ENCODE measurements at places on chromosomes 11 and 22. TPM values are rescaled to one million over a fixed set of nuclear protein-coding genes. Genes with fewer than 3 reads are reported as not detected.

Gene ARHGAP42
- 3.5 TPM for total RNA-seq

Gene KCNJ5
- not detected for total RNA-seq

Gene CRACR2B
- 2.5 TPM for total RNA-seq

Gene XKR3
- total RNA-seq = not detected

Gene B3GAT1
- 0.38 TPM for total RNA-seq

DNA sequence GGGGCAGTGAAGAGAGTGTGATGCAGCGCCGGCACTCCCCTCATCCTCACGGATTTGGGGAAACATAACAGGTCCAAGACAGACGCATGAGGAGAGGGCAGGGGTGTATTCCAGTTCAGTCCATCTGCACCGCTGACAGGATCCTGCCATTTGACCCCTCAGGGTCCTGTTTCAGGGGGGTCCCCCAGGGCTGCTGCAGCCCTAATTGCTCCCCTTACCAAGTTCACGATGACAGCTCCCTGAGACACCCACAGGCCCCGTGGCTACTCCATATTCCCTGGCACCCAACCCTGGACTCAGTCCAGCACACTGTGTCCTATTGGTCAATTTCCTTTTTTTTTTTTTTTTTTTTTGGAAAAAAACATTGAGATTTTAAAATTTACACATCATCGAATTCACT is 41.5 kb downstream of the SHANK2 start:
- H3K27ac ChIP-seq = no peak overlapping the region
- no peaks in the 10 kb centered on the region for H3K36me3 ChIP-seq
- no peaks in the 10 kb centered on the region for H3K4me1 ChIP-seq
- no peak overlapping the region for H3K4me3 ChIP-seq
- DNase-seq = no peak
- no peaks in the 10 kb centered on the region for H3K27me3 ChIP-seq

- DNase-seq = no peak
- H3K4me1 ChIP-seq = no peaks in the 10 kb centered on the region
- H3K36me3 ChIP-seq = no peaks in the 10 kb centered on the region
- H3K4me3 ChIP-seq = no peak overlapping the region
- no peaks in the 10 kb centered on the region for H3K27me3 ChIP-seq
Measured at GRCh38 chr11:95536047-95536690, 253.4 kb downstream of the FAM76B start.

GRCh38 chr11:75301601-75302345 is 49.7 kb downstream of the ARRB1 start:
- DNase-seq = no peak
- H3K27ac ChIP-seq = peak overlapping the region; percentile 61
- no peaks in the 10 kb centered on the region for H3K27me3 ChIP-seq
- H3K4me3 ChIP-seq = no peak overlapping the region

GRCh38 chr11:7964261-7964660 is 986 bp downstream of the NLRP10 start:
- no peaks in the 10 kb centered on the region for H3K4me1 ChIP-seq
- H3K27ac ChIP-seq = no peak overlapping the region
- DNase-seq = no peak
- H3K27me3 ChIP-seq = no peaks in the 10 kb centered on the region
- H3K36me3 ChIP-seq = no peaks in the 10 kb centered on the region

DNA sequence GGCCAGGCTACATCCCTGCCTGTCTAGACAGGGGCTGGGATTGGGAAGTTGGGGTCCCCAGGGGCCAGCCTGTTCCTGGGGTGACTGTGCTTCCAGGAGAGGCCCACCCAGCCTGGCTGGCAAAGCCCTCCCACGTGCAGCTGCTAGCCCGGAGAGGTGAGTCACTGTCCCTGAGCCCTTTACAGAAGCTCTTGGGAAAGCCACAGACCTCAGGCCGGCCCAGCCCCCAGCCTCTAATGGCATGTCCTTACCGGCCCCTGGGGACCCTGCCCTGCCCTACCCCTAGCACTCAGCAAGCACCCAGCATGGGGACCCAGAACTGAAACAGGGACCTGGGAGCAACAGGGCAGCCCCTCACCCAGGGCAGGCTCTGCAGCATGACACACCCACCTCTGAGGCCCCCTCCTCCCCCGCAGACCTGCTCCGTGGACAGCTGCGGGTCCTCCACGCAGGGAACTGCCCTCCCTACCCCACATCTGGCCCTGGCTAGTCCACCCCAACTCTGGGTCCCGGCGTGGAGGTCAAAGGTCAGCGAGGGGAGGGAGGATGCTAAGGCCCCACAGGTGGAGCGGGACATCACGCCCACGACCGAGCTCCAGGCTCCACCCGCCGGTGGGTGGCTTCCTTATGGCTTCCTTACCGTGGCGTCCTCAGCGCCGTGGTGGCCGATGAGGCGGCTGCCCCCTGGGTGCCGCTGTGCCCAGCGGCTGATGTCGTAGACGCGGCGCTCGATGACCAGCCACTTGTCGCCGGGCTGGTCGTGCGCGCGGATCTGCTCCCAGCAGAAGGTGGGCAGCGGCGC is 615 bp downstream of the FADS3 start:
- peaks cover 17% of the 10 kb centered on the region for H3K4me1 ChIP-seq
- peak overlapping the region; percentile 74 for H3K4me3 ChIP-seq
- H3K36me3 ChIP-seq = no peaks in the 10 kb centered on the region
- DNase-seq = no peak
- H3K27me3 ChIP-seq = no peaks in the 10 kb centered on the region
- peak overlapping the region; percentile 70 for H3K27ac ChIP-seq
